ENCODE measurements at places on chromosomes 4 and X.

DNA sequence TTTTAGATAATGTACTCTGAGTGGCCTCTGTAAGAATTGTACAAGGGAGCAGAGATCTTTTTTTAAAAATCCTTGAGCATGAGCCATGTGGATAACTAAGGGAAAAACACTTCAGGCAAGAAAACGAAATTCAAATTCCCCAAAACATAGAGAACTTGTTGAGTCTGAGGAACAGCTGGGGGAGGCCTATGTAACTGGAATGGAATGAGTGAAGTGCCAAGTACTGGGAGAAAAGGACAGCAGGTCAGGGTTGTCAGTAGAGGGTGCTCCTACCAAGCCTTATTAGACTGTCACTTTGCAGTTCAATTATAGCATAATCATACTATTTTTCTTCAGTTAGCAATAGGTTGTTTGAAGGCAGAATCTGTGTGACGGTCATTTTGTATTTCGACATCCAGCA is 135.1 kb downstream of the ARHGAP6 start:
- no peak for DNase-seq

DNA sequence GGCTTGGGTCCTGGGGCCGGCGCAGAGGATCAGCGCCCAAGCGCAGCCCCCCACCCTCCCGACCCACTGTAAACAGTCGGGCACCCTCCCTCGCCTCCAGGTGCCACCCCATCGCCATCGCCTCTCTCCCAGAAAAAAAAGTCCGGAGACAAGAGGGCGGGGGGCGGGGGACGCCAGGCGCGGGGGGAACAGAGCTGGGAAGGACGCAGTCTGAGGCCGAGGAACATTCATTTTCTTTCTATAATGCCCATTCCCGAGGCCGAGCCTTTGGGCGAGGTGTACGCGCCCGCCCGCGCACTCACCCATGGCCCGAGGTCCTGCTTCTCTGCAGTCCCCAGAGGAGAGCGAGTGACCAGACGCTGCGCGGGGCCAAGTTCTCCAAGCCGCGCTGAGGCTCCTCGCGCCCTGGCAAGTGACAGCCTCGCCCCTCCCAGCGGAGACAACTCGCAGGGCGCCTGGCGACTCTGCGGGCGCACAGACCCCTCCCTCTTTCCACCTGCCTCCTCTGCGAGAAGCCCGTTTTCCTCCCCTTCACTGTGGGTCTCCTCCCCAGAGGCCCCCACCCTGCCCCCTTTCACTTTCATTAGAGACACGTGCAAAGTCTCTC is 63.5 kb upstream of the WDR17 start:
- no peak for DNase-seq

GRCh38 chr4:36677874-36678273 is 396.5 kb downstream of the DTHD1 start:
- DNase-seq = no peak

DNA sequence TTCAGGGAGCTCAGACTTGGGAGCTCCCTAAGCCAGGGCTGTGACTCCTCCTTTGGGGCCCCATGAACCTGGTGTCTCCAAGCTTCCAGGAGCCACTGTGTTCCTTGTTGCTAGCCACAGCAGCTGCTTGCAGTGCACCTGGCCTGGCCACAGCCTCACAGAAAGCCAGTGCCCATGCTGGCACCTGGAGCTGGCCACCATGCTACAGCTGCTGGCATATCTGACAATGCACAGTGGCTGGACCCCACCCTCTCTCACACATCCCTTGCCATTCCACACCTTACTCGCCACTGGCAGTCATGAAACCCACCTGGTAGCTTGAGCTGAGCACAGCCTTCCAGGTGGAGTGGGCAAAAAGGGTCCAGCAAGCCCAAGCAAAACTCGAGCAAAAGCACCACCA is 441.7 kb downstream of the ARAP2 start:
- DNase-seq = no peak

- no peak for DNase-seq
Observed at GRCh38 chrX:73266766-73267165, 52.1 kb upstream of the NAP1L2 start.

DNA sequence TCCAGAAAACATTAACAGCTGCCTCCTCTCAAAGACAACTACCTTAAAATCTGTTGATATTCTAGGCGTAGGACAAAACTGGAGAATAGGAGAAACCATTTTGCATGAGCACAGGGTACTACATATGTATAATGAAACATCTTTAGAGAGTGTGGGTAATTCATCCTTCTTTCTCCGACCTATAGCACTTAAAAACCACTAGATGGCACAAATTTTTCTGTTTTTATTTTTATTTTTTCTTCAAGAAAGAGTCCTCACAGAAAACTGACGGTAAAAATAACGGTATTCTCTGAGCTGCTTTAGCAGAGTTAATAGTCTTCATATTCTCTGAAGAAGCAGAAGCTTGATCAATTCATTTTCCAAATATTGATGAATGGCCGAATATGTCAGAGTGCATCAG is 14.6 kb downstream of the SMIM31 start:
- DNase-seq = no peak

DNA sequence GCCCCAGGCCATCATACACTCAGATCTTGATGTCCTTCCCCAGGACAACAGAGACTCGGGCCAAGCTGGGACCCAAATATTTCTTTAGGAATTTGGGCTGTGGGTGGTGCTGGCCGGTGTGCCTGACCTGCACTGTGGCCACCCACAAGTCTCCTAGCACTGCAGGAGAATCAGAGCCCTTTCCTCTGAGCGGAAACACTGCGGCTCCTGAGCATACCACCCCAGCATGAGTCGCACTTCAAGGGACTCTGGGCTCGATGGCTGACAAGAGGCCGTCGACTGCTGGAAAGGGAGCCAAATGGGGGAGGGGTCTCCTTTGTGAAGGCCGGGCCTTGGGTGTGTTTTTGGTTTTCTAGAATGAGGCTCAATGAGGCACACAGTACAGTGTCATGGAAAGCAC is 13.0 kb upstream of the IRAK1 start:
- DNase-seq = no peak

GRCh38 chrX:111244235-111244750 is 26.0 kb downstream of the CAPN6 start:
- no peak for DNase-seq
